SK-N-SH treated with all-trans-retinoic acid at 6 μM for 48 hours (cell line): ENCODE measurements at places on chromosomes 13 and 19.
A peak's percentile ranks its signal among the peaks of the same experiment; 100 is the strongest.

- ATAC-seq, result no peak
Observed at GRCh38 chr13:66532845-66533244, 697.3 kb downstream of the PCDH9 start.

DNA sequence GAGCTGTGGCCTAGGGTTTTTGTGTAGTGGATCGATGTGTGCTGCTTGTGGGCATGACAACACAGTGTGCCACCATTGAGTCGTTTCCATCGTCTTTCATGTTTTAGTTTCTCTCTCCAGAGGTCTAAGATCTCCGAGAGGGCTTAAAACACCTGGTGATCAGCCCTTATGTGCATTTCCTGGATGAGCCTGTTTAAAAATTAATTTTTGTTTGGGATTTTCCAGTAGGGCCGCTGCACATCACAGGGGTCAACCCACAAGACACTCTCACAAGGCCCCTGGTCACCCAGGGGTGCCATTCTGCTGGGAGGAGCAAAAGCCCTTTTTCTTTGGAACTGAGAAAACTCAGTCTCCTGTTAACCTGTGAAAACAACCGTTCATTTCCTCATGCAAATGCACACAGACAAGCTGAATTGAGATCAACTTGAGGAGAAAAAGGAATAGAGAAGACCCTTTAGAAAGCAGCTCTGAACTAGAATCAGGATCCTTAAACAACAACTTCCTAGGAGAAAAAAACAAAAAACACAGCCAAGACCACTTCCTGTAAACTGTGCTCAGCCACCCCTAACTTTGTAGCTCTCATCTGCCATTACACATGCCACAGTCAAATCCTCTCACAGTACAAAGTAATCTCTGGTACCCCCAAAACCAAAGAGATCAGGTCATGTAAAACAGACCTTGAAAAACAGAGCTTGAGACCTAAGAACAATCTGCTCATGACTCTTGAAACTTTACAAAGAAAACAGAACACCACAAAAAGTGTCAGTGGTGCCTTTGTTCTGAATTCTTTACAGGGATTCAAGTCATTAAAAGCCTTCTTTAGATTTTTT lies 8.3 kb upstream of the MTRF1 start:
- ATAC-seq, result no peak

- no peak for ATAC-seq
Observed at GRCh38 chr13:58949646-58950045, 1214.1 kb downstream of the DIAPH3 start.

GRCh38 chr19:18954094-18954493 lies 13.1 kb upstream of the HOMER3 start:
- ATAC-seq, result no peak

GRCh38 chr13:23643338-23644125 lies 73.3 kb downstream of the TNFRSF19 start:
- no peak for ATAC-seq

DNA sequence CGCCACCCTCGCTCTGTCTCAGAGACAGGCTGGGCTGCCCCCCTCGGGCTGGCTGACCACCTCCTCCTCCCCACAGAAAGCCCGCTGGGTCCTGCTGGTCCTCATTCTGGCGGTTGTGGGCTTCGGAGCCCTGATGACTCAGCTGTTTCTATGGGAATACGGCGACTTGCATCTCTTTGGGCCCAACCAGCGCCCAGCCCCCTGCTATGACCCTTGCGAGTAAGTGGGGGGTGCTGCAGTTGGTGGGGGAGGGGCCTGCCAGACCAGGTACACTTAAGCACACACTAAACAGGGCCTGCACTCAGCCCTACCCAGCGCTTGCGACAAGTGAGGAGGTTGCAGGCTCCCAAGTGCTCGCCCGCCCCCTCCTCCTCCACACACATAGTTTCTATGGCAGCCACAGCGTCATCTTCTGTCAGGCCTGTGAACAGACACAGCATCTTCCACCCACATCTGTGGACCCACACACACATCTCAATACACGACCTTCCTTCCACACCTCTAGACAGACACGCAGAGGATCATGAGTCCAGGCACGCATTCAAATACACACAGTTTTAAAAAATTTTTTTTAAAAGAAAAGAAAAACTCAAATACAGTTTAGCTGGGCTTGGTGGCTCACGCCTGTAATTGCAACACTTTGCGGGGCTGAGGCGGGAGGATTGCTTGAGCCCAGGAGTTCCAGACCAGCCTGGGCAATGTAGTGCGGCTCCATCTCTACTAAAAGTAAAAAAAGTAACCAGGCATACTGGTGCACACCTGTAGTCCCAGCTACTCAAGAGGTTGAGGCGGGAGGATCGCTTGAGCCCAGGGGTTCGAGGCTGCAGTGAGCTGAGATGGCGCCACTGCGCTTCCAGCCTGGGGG lies 18.4 kb downstream of the PLD3 start:
- peak; percentile 18 for ATAC-seq

DNA sequence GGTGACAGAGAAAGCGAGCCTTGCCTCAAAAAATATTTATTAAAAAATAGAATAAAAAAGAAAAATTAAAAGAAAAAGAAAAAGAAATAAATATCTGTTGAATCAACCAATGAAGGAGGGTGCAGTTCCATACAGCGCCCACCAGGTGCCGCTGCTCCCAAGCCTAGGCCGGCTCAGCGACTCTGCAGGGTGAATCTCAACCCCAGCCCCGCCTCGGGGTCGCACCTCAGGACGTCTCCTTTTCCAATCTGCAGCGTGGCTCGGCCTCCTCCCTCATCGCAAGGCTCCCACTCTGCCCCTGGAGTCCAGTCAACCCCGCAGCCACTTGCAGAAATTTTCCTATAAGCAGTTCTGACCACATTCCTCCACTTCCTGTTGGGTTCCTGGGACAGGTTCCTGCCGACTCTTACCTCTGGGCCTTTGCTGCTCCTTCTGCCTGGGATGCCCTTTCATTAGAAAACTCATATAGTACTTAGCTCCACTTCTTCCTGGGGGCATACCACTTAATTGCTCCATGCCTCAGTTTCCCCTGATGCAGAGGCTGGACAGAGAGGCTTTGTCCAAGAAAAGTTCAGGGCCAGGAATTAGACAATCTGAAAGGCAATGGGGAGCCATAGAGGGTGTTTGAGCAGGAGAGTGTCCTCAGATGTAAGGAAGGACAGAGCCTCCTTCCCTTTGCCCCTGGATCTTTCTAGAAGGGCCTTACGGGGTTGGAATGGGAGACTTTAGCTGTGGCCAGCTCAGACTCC lies 24.3 kb downstream of the NFILZ start:
- peak; percentile 79 for ATAC-seq

GRCh38 chr13:44425041-44425814 lies 51.6 kb downstream of the SERP2 start:
- no peak for ATAC-seq

DNA sequence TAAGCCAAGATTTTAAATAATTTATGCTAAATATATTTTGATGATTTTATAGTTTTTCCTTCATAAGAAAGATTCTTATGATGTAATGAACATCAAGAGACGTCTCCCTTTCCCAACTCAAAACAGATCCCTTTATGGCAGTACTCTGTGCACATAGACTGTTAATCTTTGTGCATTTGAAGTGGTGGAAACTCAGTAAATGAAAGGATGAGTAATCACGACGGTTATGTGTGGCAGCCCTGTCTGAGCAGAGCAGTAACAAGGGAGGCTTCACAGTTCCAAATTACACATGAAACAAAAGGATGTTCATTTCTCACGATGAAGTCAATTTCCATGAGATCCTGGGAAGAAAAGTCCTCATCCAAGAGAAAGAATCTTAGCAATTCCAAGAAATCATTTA lies 498.1 kb downstream of the KLF5 start:
- ATAC-seq, result no peak

DNA sequence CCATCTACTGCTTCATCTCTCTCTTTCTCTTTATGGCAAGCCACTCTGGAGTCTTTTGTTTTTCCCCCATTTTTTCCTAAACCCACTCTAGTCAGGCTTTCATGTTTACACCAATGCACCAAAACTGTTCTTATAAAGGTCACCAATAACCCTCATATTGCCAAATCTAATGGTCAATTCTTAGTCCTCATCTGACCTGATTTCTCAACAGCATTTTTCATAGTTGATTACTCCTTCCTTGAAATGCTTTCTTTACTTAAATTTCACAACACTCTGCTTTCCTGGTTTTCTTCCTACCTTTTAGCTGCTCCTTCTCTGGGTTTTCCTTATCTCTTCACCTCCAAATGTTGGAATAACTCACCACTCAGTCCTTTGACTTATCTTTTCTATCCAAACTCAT lies 47.9 kb downstream of the MICU2 start:
- no peak for ATAC-seq

DNA sequence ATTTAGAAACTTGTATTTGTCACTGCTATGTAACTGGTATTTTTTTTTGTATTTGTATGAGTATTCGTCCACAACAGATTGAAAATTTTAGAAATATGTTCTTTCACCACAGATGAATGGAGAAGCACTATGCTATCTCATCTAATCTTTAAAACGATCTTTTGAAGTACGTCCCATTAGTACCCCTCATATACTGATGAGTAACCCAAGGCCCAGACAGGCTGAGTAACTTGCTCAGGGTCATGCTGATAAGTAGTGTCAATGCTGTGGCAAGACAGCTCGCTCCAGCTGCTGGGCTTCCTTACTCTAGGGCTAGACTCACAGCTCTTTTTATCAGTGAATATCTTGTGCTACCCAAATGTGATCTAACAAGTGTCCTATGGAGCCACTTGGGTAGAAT lies 154.2 kb downstream of the SUCLA2 start:
- peak; percentile 72 for ATAC-seq

DNA sequence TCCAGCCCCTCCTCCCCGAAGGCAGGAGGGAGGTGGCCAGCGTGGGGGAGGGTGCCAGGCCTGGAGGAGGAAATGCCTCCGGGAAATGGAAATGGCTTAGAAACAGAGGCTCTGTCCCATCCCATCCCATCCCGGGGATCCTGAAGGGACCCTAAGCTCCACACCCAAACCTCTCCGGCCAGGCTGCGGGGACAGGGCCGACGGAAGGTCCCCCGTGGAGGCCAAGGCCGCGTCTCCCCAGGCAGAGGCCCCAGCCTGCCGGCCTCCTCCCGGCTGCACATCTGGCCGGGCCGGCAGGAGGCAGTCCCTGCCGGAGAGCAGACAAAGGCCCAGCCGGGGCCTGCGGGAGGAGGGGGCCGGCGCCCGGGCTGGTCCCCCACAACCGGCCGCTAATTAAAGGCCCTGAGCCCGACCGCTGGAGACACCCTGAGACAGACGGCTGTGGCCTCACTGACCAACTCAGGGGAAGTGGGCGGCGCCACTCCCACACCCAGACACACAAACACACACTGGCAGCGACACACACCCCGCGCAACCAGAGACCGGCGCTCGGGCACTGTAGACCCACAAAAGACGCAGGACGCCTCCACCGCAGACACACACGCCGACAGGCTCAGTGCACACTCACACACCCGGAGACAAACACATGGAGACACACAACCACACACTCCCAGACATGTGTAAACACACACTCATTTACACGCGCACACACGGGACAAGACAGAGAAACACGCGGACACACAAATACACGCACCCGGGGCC lies 1.1 kb downstream of the ADAMTS10 start:
- peak; percentile 70 for ATAC-seq

GRCh38 chr19:44723299-44723951 lies 24.5 kb downstream of the CEACAM16 start:
- ATAC-seq, result peak; percentile 34

- ATAC-seq, result peak; percentile 9; the same call in 2 of the 3 replicates
Observed at GRCh38 chr19:13930402-13930801, 7.8 kb downstream of the PODNL1 start.

GRCh38 chr13:106213028-106213757 lies 322.3 kb downstream of the EFNB2 start:
- no peak for ATAC-seq

GRCh38 chr13:112545856-112546255 lies 42.1 kb downstream of the TUBGCP3 start:
- ATAC-seq, result peak; percentile 49; the same call in 2 of the 3 replicates

DNA sequence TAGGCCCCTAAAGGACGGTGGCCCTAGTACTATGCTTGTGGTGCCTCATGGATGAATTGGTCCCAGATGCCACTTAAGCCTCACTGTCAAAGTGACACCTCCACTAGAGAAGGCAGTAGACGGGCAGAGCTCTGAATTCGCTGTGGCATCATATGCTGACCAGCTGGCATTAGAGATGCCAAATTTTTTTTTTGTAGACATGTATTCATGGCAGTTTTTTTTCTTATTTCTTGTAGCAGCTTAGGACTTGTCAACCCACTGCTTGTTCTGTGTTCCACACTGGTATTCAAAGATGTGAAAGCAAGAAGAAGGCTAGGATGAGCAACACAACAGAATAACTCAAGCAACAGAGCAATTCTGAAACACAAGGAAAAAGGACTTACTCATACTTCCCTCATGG lies 212.5 kb downstream of the DLEU7 start:
- ATAC-seq, result no peak

DNA sequence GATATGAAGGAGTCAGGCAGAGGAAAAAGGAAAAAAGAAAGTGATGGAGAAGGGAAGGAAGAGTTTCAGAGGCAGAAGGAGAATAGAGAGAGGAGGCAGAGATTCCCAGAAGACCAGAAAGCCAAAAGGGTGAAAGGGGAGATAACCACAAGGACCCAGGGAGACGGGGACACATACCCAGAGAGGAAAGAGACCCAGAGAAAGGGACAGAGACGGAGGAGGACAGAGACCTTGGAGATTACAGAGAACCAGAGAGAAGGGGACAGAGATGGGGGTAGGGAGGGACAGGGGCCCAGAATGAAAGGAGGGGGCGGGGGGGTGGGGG lies 1.4 kb downstream of the PTH2 start:
- no peak for ATAC-seq

- ATAC-seq, result no peak
Observed at GRCh38 chr19:5997371-5997770, 19.4 kb upstream of the RANBP3 start.

DNA sequence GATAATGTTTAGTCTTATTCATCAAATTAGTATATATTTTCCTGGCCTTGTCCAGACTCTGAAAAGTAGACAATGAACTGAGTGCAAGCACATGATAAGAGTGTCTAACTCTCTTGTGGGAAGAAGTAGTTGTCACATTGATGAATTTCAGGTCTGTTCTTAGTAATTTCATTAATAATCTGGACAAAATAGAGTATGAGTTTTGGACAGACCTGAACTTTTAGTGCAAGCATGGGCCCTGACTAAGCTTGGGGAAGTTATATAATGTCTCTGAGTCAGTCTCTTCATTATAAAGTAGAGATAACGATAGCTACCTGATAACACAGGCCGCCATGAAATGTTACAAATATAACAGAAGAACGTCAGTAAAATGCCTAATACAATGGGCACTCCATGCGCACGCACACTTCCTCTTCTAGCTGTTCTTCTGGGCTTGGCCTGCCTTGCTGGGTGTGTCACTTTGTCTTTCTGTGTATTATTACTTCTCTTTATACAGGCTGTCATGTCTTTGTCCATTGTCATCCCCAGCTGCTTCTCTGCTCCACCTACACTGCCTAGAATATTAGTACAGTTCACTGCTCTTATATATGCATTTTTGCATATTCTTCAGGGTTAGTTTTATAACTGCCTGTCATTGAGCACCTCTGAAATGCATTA lies 129.1 kb upstream of the HTR2A start:
- ATAC-seq, result no peak; the same call in 2 of the 3 replicates

DNA sequence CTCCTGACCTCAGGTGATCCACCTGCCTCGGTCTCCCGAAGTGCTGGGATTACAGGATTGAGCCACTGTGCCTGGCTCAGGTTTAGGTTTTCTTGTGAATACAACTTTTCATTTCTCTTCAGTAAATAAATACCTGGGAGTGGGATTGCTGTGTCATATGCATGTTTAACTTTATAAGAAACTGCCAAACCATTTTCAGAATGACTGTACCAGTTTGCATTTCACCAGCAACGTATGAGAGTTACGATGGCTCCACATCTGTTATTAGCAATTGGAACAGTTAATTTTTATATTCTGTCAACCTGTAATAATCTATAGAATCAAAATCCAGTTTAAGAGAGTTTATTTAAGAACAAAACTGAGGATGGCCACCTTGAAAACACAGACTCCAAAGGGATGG lies 52.2 kb downstream of the TEX26 start:
- ATAC-seq, result no peak
